H9 (cell line): ENCODE measurements at places on chromosomes 7 and 10. TPM values are rescaled to one million over a fixed set of nuclear protein-coding genes. Genes with fewer than 3 reads are reported as not detected.

DNA sequence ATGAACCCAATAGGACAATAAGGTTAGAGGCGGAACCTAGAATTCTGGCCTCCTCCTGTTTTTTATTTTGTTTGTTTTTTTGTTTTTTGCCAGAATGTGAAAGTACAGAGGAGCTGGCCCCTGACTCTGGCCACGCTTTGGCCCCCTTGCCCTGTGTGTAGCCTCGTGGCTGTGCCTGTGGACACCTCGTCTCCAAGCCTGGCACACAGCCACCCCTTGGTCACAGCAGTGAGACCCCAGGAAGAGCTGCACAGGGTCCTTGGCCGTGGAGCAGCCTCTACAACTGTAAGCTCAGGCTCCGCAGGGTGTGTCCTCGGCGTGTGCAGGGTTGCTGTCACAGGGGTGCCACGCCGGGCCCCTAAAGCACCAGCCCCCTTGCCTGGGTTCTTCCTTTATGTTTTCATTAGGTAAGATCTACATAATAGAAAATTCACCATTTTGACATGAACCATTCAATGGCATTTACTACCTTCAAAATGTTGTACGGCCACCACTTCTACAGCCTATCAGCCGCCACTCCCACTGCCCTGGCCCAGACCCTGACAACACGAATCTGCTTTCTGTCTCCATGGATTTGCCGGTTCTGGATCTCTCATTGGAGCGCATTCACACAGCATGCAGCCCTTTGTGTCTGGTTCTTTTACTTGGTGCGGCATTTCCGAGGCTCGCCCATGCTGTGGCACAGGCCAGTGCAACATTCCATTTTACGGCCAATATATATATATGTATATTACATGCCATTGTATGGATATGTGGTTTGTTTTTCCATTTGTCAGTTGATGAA, 51.0 kb downstream of the AMZ1 start:
- peak; percentile 23 for DNase-seq

DNA sequence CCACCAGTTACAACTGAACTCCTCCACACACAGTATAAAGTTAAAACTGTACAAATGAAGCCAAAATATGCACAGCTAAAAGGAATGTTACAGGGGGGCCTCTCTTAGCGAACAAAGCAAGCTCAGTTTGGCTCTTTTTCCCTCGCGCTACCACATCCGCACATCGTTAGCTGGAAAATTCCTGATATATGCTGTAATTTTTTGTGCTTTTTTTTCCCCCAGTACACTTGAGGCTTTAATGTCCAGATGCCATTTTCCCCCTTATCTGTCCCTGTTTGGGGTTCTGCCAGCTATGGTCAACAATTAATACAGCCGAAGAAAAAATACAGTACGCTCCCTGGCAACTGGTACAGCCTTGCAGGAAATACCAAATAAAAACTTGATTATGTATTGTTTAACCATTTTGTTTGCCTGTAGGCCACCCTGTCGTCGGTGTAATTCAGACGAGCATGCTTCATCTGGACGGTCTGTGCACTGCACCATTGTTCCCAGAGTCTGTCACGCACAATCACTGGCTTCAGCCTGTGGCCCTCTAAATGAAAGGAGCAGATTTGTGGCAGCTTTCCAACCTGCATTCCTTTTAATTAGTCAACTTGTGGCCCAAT, 108.1 kb upstream of the FAM133B start:
- DNase-seq = no peak

- no peak for DNase-seq
Measured at GRCh38 chr10:69938541-69938991, 114.1 kb upstream of the MACROH2A2 start.

GRCh38 chr10:13716081-13717071, 129.6 kb downstream of the PRPF18 start:
- DNase-seq = no peak

DNA sequence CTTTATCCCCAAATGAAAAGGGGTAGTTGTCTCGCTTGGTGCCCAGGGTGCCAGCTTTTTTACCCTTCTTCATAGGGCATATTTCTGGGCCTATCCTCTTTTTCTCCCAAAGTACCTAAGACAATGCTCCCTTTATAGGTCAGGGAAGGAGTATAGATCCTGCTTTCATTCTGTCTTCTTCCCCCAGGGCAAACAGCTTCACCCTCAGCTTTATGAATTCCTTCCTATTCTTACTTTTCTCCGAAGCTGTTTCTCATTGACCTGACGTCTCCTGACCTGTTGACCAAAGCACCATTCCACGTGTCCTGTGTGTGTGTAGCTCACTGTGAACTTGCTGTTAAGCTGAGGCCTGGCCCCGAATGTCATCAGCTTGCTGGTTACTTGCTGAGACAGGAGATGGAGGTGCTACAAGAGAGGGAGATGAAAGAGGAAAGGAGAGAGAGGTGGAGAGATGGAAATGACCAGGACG, 48.9 kb downstream of the PYROXD2 start:
- no peak for DNase-seq

GRCh38 chr10:78691301-78692030, 377.3 kb upstream of the ZMIZ1 start:
- DNase-seq = no peak

GRCh38 chr7:39757604-39758003, 134.2 kb downstream of the RALA start:
- DNase-seq = no peak

AKR1C3 gene
- 2.1 and 4.5 TPM in 2 replicates for total RNA-seq

LIPJ gene
- not detected in 2 replicates for total RNA-seq

GPR26 gene
- total RNA-seq = 0.07 and 0.09 TPM in 2 replicates

CLRN3 gene
- not detected in 2 replicates for total RNA-seq
